T follicular helper cell (primary cell): ENCODE measurements at places on chromosomes 3 and 15.

DNA sequence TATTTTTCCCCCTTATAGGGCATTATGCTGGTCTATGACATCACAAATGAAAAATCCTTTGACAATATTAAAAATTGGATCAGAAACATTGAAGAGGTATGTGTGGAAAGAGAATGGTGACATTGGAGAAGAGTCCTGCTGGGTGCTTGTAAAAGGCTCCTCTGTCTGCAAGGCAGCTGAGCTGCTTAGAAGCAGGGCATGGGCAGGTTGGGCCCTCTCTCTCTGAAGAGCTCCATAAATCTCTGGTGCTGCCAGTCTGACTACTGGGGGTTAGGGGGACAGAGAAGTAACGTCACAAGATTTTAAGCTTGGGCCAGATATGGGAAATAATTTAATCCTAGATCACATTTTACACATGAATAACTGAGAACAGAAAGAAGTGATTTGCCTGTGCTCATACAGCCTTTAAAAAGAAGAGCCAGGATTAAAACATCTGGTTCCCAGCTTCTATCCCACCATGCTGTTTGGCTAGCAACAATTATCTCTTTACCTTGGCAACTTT is 21.9 kb upstream of the APH1B start:
- DNase-seq: no peak

GRCh38 chr3:187957582-187957981 is 196.4 kb upstream of the LPP start:
- no peak for DNase-seq

- DNase-seq: no peak
These were observed 254.6 kb downstream of the UACA start for GRCh38 chr15:70508561-70509281.

DNA sequence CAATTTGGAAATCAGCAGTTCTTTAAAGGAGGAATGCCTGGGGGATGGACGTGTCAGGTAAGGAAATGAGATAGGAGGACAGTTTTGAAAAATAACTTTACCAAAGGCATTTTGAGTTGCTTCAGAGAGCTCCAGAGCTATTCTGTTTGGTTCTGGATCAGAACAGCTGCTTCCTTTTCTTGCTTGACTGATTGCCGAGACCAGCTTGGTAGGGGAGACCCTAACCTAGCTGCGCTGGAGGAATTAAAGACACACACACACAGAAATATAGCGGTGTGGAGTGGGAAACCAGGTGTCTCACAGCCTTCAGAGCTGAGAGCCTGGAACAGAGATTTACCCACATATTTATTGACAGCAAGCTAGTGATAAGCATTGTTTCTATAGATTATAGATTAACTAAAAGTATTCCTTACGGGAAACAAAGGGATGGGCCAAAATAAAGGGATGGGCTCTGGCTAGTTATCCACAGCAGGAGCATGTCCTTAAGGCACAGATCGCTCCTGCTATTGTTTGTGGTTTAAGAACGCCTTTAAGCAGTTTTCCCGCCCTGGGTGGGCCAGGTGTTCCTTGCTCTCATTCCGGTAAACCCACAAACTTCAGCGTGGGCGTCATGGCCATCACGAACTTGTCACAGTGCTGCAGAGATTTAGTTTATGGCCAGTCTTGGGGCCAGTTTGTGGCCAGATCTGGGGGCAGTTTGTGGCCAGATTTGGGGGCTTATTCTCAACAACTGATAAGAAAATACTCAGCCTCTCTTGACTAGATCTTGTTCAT is 556.0 kb downstream of the ROBO1 start:
- no peak for DNase-seq

DNA sequence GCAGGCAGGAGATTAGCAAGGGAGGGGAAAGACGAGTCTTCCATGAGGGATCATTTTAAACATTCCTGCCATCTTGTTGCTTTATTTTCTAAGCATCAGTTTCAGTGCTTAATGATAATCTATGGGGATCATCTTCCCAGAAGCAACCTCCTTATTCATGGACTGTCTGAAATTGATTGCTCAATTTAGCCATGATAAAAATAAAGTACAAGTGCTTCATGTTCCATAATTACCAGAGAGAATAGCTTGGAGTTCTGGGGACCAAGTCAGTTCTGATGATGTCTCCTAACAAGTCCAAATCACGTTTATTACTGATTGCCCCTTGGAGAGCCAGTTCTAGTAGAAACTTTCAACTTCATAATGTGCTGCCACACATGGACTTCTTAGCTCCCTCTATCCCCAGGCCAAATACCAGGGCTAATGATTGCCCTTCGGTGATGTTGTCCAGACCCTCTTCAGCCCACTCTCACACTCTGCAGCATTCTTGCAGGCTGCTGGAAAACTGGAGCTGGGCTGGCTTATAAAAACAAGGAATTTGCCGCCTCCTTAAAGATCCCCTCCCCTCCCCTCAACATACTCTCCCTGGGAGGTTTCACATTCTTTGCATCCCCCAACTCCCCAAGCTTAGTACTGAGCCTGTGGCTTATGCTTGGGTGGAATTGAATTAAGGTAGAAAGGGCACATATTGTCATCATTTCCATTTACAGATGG is 222.1 kb upstream of the ADAMTS9 start:
- no peak for DNase-seq

GRCh38 chr3:30318110-30318509 is 288.3 kb upstream of the TGFBR2 start:
- no peak for DNase-seq

GRCh38 chr3:46812237-46812791 is 50.9 kb downstream of the MYL3 start:
- peak; percentile 52 for DNase-seq

GRCh38 chr3:42442640-42443039 is 32.2 kb upstream of the LYZL4 start:
- no peak for DNase-seq

DNA sequence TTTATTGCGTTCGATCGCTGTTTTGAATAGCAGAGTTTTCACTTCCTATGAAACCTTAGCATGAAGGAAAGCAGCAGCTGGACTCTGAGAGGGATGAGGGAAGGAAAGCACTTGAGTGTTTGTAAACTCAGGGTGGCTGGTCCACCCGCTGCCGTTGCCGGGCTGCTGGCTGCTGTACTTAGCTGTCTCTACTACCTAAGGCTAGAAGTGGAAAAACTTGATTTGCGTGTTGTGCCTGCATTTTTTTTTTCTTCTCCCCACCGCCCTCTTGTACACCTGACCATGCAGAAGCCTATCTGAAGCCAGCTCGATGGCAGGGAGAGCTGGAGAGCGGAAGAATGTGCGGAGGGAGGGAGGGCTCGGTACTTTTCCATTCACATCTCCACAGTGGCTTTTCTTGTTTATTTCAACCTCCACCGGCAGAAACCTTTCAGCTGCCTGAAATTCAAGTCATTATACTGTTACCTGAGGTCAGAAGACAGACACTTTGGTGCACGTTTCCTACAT is 4.8 kb upstream of the BCL6 start:
- DNase-seq: no peak

GRCh38 chr3:1026395-1026794 is 66.4 kb upstream of the CNTN6 start:
- DNase-seq: no peak

GRCh38 chr3:50912746-50913145 is 238.0 kb downstream of the DOCK3 start:
- no peak for DNase-seq

GRCh38 chr3:10454907-10455544 is 50.4 kb downstream of the ATP2B2 start:
- DNase-seq: no peak

DNA sequence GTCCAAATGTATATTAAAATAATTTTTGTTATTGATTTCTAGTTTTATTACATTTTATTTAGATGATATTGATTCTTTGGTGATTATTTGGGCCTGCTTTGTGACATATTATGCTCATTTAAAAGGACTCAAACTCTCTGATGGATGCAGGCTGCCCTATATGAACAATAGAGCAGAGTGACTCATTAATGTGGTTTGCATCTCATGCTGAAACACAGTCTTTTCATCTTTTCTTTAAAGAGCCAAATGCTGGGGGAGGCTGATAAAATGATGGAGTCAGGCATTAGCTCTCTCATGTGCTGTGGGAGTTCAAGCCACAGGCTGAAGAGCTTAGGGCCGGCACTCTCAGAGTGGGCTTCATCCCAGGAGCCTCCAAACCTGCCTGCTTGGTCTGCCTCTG is 7.2 kb downstream of the PLA1A start:
- DNase-seq: no peak

GRCh38 chr3:72017935-72018334 is 233.0 kb upstream of the PROK2 start:
- DNase-seq: no peak

DNA sequence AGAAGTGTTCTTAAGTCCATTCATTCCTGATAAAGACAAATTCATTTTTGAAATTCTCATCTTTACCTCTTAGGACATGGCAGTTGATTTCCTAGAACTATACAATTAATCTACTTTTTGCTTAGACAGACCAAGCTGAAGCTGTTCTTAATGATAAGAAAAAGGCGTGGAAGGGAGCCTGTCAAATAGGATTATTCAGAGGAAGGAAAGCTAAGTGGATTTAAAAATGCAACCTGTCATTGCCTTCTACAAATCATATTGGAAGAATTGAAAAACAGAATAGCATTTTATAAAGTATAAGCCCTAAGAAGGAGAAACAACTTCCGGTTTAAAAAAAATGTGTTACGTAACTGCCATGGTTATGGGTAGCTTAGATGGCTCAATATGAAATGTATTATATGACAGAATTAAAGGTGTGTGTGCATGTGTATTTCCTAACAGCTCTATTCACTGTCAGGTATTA is 81.2 kb upstream of the RAP2B start:
- DNase-seq: no peak

DNA sequence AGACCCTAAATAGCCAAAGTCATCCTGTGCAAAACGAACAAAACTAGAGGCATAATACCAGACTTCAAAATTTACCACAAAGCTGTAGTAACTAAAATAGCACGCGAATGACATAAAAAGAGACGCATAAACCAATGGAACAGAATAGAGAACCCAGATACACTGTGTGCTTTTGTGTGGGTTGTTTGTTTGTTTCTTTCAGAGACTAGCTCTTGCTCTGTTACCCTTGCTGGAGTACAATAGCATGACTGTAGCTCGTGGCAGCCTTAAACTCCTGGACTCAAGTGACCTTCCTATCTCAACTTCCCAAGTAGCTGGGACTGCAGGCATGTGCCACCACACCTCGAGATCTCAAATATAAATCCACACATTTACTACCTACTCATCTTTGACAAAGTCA is 1314.6 kb upstream of the GBE1 start:
- no peak for DNase-seq

DNA sequence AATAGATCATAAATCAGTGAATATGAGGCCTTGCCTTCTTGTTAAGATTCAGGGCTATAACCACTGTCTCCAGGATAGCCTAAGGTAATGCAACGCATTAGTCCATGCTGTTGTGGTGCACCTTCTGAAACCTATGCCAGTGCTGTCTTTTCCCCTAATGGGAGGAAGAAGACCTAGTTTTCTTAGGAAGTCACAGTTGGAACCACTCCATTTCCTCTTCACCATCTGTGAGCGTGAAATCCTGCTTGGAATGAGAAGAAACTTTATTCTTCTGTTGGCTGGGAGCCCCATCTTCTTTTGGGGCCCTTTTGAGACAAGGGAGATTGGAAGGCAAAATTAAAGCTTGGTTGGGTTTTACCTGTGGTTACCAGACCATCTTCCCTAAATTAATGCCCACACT is 25.9 kb upstream of the SLC7A14 start:
- no peak for DNase-seq
